ENCODE measurements at places on chromosomes 13 and 19.
A peak's percentile ranks its signal among the peaks of the same experiment; 100 is the strongest.

GRCh38 chr13:110506396-110506795, 55.1 kb downstream of the RAB20 start:
- no peak overlapping the region for H3K27ac ChIP-seq
- H3K4me1 ChIP-seq, result peaks cover 6% of the 10 kb centered on the region
- H3K27me3 ChIP-seq, result peaks cover 9% of the 10 kb centered on the region
- DNase-seq, result no peak
- H3K36me3 ChIP-seq, result no peaks in the 10 kb centered on the region
- no peak overlapping the region for H3K4me3 ChIP-seq

- H3K4me1 ChIP-seq, result peaks cover 19% of the 10 kb centered on the region
- no peak overlapping the region for H3K4me3 ChIP-seq
- no peaks in the 10 kb centered on the region for H3K27me3 ChIP-seq
- H3K36me3 ChIP-seq, result peaks cover 3% of the 10 kb centered on the region
- H3K27ac ChIP-seq, result no peak overlapping the region
These were observed 7.7 kb downstream of the TECR start for GRCh38 chr19:14536926-14537692.

DNA sequence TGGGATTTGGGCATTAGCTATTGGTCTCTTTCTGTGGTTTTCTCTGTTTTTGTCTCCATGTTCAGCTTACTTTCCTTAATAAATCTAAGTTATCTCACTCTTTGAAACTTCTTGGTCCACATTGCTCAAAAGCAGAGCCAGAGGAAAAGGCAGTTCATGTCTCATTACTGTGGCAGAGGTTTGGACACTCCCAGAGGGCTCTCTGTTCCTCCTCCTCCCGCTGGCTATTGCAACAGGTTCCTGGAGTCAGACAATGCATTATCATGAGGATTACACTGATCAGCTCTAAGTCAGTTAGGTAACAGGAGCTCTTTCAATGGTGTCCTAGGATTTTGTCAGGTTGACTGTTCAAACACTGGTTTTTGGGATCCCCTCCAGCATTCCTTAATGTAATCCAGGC, 298.8 kb downstream of the NDFIP2 start:
- no peak overlapping the region for H3K27ac ChIP-seq
- no peaks in the 10 kb centered on the region for H3K27me3 ChIP-seq
- no peaks in the 10 kb centered on the region for H3K36me3 ChIP-seq
- no peak for DNase-seq
- H3K4me3 ChIP-seq, result no peak overlapping the region

- no peaks in the 10 kb centered on the region for H3K27me3 ChIP-seq
- no peak overlapping the region for H3K27ac ChIP-seq
- no peaks in the 10 kb centered on the region for H3K4me1 ChIP-seq
- no peak overlapping the region for H3K4me3 ChIP-seq
These were observed 314.7 kb downstream of the OLFM4 start for GRCh38 chr13:53343361-53343744.

- no peak overlapping the region for H3K4me3 ChIP-seq
- peaks cover 19% of the 10 kb centered on the region for H3K4me1 ChIP-seq
- no peak for DNase-seq
- H3K27ac ChIP-seq, result no peak overlapping the region
- H3K27me3 ChIP-seq, result peaks cover 43% of the 10 kb centered on the region
These were observed 1.8 kb upstream of the NOVA2 start for GRCh38 chr19:45975306-45976070.

DNA sequence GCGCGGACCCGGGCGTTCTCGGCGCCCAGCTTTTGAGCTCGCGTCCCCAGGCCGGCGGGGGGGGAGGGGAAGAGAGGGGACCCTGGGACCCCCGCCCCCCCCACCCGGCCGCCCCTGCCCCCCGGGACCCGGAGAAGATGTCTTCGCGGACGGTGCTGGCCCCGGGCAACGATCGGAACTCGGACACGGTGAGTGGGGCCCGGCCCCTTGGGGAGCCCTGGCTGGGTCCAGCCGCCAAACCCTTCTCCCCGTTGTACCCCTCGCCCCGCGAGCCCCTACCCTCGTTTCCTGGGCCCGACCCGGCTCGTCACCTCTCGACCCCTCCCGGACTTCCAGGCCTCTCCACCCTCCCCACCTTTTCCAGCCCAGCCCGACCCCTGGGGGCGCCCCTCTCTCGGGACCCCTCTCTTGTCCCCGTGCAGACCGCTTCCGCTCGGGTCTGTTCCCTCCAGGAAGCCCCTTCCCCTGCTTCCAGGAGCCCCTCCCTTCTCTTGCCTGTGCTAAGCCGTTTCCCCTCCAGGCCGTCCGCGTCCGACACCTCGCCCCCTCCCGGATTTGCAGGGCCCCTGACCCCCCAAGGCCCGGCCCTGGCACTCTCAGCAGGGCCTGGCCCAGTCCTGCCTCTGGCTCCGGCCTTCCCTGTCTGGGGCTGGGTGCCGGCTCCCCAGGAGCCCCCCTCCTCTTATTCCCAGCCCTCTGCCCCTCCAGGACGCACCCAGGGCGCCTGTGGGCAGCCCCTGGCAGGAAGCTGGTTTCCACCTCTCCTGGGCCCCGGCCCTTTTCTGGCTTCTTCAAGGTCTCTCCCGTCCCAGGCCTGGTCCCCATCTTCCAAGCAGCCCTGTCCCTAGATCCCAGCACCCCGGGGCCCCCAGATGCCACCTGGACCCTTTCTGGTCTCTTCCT, 632 bp downstream of the MARK4 start:
- H3K4me1 ChIP-seq, result peaks cover 32% of the 10 kb centered on the region
- peaks cover 2% of the 10 kb centered on the region for H3K27me3 ChIP-seq
- peak overlapping the region; percentile 91 for H3K4me3 ChIP-seq
- peak overlapping the region; percentile 65 for H3K27ac ChIP-seq

- H3K4me1 ChIP-seq, result peaks cover 2% of the 10 kb centered on the region
- H3K4me3 ChIP-seq, result no peak overlapping the region
- DNase-seq, result no peak
- peaks cover 4% of the 10 kb centered on the region for H3K27me3 ChIP-seq
- peaks cover 11% of the 10 kb centered on the region for H3K36me3 ChIP-seq
- no peak overlapping the region for H3K27ac ChIP-seq
These were observed 50.0 kb downstream of the ALOX5AP start for GRCh38 chr13:30785191-30785850.

DNA sequence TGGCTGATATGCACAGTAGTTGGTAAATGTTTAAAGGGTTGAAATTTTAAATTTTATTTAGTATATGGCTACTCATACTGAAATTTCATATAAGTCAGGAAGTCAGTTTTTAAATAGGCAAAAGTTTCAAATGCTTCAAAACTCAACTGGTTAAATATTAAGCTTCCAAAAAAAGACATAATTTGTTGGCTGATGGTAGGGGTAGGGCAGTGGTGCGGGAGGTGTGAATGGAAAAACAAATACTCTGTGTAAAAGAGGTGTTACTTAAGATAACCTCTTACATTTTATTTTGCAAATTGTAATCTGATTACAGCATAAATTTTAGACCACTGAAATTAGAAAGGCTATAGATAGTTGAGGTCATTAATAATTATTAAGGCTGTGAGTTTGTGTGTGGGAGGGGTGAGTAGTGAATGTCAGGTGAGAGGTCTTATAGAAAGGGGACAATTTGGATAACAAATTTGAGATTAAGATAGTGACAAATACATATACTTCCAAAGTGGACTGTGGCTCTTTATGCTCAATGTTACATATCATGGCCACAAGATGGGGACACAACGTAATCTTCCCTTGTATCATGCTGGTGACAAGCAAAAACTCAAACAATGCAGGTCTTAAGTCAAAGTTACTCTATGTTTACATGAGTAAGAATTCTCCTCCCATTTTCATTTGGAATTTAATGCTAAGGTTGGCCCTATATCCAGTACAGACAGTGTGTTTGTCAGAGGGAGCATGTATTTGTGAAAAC, 36.6 kb upstream of the OXGR1 start:
- H3K4me3 ChIP-seq, result no peak overlapping the region
- H3K36me3 ChIP-seq, result no peaks in the 10 kb centered on the region
- DNase-seq, result no peak
- H3K27me3 ChIP-seq, result peaks cover 7% of the 10 kb centered on the region

DNA sequence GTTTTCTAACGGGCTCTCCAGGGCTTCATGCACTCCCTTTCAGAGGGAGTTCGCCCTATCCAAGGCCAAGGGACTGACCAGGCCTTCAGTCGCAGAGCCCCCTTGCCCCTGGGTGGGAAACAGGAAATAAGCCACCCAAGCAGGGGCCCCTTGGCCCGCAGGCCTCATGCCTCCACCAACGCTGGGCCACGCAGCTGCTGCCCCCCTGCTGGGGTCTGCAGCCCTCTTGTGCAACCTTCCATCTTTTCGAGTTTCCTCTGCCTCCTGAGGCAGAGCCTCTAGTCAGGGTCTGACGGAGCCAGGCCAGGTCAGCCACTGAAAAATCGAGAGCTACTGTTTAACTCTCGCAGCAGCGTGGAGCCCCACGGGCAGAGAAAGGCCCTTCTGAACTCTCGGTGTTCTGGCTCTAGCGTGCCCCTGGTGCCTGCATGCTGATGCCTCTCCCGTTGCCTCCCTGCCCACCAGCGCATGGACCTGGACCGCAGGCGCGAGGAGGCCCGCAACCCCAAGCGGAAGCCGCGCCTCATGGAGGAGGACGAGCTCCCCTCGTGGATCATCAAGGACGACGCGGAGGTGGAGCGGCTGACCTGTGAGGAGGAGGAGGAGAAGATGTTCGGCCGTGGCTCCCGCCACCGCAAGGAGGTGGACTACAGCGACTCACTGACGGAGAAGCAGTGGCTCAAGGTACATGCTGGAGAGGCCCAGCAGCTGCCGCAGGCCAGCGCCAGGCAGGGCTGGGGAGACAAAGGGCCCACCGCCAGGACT, 54.6 kb upstream of the LDLR start:
- peaks cover 3% of the 10 kb centered on the region for H3K27me3 ChIP-seq
- peaks cover 15% of the 10 kb centered on the region for H3K4me1 ChIP-seq
- H3K27ac ChIP-seq, result no peak overlapping the region
- peaks cover 46% of the 10 kb centered on the region for H3K36me3 ChIP-seq
- H3K4me3 ChIP-seq, result no peak overlapping the region

Data from memory B cell (primary cell).